ENCODE measurements at places on chromosomes 12 and 14.

- no peak for DNase-seq
Measured at GRCh38 chr12:56229082-56229481, 769 bp upstream of the SLC39A5 start.

DNA sequence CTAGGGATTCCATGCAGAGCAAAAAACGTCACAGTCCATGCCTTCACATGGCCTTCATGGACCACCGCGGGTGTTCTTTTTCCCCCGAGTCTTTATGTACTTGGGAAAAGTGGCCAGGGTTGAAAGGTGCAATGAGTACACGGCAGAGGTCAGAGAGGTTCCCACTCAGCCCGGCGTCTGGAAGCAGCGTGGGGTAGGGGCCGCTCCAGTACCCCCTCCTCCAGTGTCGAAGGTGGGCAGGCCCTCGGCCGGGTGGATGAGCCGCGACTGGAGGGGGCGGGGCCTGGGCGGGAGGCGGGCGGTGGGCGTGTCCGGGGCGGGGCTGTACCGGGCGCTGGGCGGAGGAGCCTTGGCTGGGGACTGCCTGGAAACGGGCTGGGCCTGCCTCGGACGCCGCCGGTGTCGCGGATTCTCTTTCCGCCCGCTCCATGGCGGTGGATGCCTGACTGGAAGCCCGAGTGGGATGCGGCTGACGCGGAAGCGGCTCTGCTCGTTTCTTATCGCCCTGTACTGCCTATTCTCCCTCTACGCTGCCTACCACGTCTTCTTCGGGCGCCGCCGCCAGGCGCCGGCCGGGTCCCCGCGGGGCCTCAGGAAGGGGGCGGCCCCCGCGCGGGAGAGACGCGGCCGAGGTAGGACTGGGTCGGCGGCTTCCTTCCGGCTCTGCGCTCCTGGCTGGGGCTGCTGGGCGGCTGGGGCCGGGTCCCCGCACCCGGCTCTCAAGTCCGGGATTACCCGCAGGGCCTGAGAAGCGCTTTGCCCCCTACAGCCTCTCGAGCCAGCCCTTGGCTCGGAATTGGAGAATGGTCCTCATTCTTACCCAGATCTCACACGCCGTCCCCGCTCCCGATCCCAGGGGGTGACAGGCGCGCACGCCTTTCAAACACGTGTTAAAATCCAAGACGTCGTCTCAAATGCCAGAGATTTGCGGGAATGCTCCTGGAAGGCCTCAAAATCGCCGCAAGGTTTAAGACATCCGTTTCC is at the start of gene RXYLT1:
Gene RXYLT1 (plus strand): TSS at position 412 of the 984 bp plus-strand sequence. CDS start 52 bp downstream, at position 464.
- peak; percentile 88 for DNase-seq

DNA sequence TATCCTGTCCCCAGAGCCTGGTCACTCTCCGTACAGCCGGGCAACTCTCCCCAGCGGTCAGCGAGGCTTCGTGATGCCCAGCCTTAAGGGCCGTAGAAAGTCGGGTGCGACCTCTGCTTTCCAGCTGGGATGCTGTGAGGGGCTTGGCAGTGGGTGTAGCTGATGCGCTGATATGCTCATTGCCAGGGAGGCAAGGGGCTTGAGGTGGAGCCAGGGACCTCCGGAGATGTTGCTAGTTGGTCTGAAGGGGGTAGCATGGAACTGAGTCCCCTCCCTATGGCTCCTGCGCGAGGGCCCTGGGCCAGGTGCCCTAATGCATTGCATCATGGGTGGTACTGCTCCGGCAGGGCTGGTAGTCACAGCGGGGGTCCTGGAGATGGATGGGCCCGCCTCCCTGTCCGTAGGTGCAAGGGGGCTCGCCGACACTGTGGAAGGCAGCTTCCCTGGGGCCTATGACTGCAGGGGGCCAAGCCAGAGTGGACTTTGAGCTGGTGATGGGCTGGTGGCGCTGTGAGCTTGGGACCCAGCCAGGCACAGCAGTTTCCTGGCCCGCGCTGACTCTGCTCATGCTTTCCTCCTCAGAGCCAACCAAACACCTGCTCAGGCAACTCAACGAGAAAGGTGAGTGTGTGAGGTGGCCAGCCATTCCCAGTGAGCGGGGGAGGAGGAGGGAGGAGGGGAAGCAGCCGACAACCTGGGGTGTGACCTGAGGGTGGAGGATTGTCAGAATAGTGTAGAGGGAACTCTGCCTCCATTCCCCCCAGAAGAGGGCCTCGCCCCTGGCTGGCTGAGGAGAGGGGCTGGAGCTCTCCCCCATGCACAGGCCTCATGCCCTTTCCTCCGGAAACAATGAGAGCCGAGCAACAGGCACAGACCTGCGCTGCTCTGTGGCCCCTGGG is 32.3 kb downstream of the PLEKHG3 start:
- DNase-seq: no peak

DNA sequence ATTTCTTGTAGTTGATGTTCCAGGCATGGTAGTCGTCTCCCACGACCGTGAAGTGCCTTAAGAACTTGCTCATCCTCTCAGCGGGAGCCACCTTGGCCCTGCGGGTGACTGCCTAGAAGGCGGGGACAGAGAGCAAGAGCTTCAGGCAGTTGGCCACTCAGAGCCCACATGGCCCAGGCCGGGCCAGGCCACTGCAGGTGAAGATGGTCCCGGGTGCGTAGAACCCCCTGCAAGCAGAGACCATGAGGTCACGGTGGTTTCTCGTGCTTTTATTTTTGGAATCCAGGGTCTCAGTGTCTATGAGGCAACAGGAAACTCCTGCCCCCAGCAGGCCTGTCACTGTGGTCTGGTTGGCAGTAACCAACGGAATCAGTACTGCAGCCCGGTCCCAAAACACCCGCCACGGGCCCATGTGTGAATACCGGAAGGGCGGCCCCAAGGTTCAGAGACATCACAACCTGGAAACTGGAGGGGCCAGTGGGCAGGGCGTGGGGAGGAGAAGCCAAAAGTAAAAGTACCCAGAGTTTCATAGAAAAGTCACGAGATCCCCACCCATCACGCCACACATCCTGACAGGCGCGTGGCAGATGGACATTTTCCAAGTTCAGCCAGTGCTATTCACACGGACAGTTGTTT is 27.5 kb downstream of the HVCN1 start:
- no peak for DNase-seq

GRCh38 chr12:32134101-32134888 is 27.6 kb downstream of the BICD1 start:
- DNase-seq: no peak

GRCh38 chr14:49545716-49546115 is 40.5 kb downstream of the RPS29 start:
- DNase-seq: no peak
